ENCODE measurements at places on chromosomes 3 and 15.
A peak's percentile ranks its signal among the peaks of the same experiment; 100 is the strongest.

- no peak for DNase-seq
Measured at GRCh38 chr3:99396651-99397275, 241.6 kb upstream of the COL8A1 start.

- DNase-seq = no peak
Measured at GRCh38 chr3:40718681-40719080, 193.9 kb downstream of the ZNF621 start.

DNA sequence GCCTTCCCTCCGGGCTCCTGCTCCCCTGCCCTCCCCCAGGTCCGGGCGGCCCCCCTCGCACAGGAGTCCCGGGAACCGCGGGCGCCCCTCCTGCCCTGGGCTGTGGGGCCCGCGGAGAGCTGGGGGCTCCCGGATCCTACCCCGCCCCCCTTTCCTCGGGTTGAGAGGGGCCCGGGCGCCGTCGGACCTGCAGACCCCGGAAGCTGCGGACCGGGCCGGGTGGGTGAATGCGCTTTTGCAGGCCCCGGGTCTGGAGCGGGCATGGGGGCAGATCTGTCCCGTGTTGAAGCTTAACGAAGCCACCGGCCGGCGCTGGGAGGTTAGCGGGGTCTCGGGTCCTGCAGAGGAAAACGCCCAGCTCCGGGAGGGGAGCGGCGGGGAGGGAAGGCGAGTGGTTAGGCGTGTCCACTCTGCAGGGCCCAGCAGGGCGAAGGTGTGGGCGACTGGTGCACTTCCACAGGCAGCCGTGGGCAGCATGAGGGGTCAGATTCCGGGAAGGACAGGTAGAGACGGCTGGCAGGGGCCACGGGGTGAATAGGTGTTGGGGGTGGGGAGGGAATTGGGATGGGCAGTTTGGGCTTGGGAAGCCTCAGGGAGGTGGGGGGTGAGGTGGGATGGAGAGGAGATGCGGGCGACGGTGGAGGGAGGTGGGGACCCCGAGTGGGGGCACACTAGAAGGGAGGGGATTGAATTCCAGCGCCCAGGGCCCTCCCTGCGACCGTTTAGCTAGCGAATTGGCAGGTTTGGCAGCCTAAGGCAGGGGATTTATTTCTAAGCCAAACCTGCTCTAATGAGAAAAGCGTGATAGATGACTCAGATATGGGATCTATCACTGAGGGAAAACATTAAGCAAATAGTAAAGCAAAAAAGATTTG, 635 bp downstream of the CD276 start:
- DNase-seq = no peak

DNA sequence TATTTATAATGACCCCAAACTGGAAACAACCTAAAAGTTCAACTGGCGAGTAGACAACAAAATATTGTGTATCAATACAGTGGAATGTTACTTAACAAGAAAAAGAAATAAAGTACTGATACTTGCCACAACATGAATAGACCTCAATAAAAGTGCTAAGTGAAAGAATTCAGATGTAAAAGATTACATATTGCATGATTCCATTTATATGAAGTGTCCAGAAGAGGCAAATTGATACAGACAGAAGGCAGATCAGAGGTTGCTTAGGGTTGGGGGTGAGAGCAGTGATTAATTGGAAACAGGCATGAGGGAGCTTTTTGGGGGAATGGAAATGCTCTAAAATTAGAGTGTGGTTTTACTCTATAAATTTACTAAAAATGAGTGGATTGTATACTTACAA, 183.3 kb downstream of the SATB1 start:
- no peak for DNase-seq

DNA sequence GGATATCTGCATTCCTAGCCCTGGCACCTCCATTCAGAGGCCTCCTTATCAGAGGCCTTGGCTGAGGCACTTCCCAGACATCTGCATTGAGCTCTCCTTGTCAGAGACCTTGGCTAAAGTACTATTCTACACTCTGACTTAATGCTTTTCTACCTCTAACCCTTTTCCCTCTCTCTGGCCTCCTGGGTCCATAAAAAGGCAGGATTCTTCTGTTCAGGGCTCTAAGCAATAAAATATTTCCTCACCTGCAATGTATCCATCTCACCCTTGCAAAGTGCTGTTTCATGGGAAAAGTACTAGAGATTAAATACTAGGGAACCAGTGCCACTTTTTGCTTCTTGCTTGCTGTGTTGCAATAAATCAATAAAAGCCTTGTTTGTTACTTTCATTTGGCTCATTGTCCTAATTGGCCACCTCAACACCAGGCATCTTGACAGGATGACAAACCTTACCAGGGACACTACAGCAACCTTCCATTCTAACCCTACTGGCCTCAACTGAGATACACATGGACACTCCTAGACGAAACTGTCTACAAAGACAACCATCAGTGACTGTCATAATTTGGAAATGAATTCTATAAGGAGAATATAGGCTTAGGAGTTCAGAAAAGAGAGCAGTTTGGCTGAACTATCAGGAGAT, 106.5 kb upstream of the SETMAR start:
- DNase-seq = no peak

DNA sequence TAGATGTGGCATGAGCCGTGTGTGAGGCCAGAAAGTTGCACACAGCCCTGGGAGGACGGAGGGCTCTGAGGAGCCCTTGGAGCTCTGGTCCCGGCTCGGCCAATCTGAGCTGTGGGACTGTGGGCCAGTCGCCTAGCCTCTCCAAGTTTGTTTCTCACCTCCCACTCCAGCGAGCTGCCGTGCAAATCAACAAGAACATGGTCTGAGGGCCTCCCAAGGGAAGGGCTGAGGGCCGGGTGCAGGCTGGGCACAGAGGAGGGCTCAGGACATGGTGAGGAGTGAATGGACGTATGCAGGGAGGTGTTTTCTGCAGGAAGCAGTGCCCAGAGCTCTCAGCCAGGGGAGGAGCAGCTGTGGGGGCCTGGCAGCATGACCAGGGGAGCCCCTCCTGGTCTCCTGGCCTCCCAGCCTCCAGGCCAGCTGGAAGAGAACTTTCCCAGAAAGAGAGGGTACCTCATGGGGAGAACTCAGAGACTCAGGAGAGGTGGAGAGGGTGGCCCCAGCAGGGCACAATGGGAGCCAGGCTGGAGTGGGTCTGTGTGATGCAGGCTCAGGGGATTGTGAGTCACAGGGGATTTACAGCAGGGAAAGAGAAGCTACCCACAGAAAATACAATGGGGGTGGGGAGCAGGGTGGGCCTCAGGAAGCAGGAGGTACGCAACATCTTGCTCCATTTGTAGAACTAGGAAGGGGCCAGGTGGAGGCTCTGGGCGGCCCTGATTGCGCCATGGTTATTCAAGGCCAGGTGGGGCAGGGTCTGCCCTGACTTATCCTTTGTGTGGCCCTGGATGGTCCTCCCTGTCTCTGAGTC, 24.8 kb downstream of the PSTPIP1 start:
- no peak for DNase-seq

GRCh38 chr15:50562735-50563640, 16.5 kb upstream of the USP50 start:
- no peak for DNase-seq

DNA sequence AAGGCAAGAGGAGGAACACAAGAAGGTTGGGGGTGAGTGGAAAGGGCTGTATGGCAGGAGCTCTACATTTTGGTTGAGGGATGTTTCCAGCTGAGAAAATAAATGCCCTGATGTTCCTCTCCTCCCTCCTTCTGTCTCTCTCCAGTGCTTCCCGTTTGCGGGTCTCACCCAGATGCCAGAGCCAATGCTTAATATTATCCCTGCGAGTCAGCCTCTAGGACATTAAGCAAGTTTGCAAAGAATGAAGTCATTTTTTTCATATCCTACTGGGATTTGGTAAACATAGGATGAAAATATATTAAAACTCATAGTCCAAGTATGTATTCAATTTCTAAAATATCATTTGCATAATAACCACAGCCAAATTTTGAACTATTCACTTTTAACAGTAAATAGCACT, 295.9 kb downstream of the CADM2 start:
- no peak for DNase-seq

DNA sequence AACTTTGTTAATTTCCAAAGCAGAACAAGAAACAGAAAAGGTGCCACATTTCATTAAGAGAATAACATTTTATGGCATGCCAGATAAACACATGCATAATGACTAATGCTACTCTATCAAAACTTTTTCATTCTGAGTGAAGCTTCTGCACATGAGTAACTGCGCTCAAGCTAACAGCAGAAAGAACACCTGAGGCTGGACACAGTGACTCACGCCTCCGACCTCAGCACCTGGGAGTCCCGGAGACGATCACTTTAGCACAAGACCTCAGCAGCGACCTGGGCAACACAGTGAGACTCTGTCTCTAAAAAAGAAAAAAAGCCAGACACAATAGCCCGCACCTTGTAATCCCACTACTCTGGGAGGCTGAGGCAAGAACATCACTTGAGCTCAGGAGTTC, 70.6 kb downstream of the ACAP2 start:
- DNase-seq = no peak

- no peak for DNase-seq
Measured at GRCh38 chr3:43747641-43748040, 56.9 kb downstream of the ABHD5 start.

DNA sequence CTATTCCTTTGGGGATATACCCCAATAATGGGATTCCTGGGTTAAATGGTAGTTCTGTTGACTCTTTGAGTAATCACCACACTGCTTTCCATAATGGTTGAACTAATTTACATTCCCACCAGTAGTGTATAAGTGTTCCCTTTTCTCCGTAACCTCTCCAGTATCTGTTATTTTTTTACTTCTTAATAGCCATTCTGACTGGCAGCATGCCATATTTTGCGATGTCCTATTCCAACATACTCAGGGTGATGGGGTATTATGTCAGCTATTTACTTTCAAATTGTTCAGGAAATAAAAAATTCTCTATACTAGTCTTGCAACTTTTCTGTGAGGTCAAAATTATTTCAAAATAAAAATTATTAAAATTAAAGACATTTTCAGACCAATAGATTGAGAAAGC, 9.1 kb upstream of the PARP14 start:
- no peak for DNase-seq

GRCh38 chr15:72609862-72610261, 44.6 kb upstream of the GOLGA6B start:
- DNase-seq = no peak

- no peak for DNase-seq
Measured at GRCh38 chr3:127667119-127667681, 5.6 kb upstream of the ABTB1 start.

- no peak for DNase-seq
Measured at GRCh38 chr3:20376665-20377217, 190.7 kb upstream of the SGO1 start.

DNA sequence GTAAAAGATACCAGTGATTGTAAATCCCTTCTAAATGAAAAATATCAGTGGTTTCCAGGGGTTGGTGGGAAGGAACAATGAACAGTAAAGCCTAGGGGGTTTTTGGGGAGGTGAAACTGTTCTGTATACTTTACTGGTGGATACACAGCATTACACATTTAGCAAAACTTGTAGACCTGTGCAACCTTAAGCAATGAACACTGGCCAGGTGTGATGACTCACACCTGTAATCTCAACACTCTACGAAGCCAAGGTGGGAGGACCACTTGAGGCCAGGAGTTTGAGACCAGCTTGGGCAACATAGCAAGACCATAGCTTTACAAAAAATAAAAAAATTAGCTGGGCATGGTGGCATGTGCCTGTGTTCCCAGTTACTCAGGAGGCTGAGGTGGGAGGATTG, 1.8 kb downstream of the CCDC13 start:
- DNase-seq = no peak

- DNase-seq = no peak
Measured at GRCh38 chr15:66567897-66568296, 2.1 kb upstream of the LCTL start.

DNA sequence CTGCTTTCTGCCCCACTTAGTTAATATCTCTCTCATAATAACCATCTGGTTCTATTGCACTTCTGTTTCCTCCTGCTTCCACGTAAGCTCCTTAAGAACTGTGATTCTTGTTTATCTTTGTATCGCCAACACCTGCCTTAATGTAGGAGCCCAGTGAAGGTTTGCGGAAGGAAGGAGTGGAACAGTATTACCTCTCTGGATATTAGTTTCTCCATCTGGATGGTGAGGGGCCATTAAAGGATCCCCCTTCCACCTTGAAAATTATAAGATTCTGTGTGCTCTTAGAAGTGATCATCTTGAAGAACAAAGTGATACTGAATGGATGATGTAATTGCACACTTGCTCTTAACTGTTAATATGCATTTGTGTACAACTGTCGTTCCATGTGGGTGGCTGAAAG, 2.2 kb downstream of the CHRNA5 start:
- DNase-seq = peak; percentile 8

DNA sequence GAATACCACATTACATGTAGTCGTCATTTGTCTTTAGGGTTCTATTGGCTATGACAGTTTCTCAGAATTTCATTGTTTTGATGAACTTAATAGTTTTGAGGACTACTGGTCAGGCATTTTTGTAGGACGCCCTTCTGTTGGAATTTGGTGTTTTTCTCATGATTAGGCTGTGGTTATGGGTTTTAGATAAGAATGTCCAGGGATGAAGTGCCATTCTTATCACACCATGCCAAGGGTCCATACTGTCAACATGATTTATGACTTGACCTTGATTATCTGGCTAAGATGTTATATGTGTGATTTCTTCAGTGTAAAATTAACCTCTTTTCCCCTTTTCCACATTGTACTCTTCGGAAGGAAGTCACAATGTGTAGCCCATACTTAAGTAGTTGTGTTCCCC, 135.3 kb downstream of the DIPK2A start:
- DNase-seq = no peak

GRCh38 chr15:50055750-50056157, 63.3 kb downstream of the ATP8B4 start:
- no peak for DNase-seq

GRCh38 chr3:62667714-62668113, 207.5 kb downstream of the CADPS start:
- DNase-seq = no peak

GRCh38 chr3:5616873-5617272, 429.4 kb downstream of the EDEM1 start:
- DNase-seq = no peak

- no peak for DNase-seq
Measured at GRCh38 chr15:45641374-45641781, 6.5 kb downstream of the SQOR start.

DNA sequence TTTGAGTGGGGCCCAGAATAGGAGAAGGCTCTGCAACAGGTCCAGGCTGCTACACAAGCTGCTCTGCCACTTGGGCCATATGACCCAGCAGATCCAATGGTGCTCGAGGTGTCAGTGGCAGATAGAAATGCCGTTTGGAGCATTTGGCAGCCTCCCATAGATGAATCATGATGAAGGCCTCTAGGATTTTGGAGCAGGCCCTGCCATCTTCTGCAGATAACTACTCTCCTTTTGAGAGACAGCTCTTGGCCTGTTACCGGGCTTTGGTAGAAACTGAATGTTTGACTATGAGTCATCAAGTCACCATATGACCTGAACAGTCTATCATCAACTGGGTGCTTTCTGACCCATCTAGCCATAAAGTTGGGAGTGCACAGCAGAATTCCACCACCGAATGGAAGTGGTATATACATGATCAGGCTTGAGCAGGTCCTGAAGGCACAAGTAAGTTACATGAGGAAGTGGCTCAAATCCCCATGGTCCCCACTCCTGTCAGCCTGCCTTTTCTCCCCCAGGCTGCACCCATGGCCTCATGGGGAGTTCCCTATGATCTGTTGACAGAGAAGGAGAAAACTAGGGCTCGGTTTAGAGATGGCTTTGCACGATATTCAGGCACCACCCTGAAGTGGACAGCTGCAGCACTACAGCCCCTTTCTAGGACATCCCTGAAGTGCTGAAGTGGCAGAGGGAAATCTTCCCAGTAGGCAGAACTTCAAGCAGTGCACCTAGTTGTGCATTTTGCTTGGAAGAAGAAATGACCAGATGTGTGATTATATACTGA, 971.4 kb downstream of the MCTP2 start:
- no peak for DNase-seq

- no peak for DNase-seq
Measured at GRCh38 chr15:85563328-85563727, 182.9 kb downstream of the AKAP13 start.
